ENCODE measurements at places on chromosomes 13 and 19. TPM values are rescaled to one million over a fixed set of nuclear protein-coding genes. Genes with fewer than 3 reads are reported as not detected.

Gene ZNF69
- polyA plus RNA-seq = 2.7 TPM

Gene OR7C2
- polyA plus RNA-seq = not detected

Gene ZNF681
- polyA plus RNA-seq = 0.10 TPM

Gene USE1
- 28.7 TPM for polyA plus RNA-seq

GRCh38 chr13:114167426-114167825, 11.6 kb upstream of the CFAP97D2 start:
- H3K27me3 ChIP-seq = peaks cover 35% of the 10 kb centered on the region
- no peaks in the 10 kb centered on the region for H3K36me3 ChIP-seq
- no peaks in the 10 kb centered on the region for H3K4me1 ChIP-seq
- no peak overlapping the region for H3K27ac ChIP-seq
- peak; percentile 38 for DNase-seq

DNA sequence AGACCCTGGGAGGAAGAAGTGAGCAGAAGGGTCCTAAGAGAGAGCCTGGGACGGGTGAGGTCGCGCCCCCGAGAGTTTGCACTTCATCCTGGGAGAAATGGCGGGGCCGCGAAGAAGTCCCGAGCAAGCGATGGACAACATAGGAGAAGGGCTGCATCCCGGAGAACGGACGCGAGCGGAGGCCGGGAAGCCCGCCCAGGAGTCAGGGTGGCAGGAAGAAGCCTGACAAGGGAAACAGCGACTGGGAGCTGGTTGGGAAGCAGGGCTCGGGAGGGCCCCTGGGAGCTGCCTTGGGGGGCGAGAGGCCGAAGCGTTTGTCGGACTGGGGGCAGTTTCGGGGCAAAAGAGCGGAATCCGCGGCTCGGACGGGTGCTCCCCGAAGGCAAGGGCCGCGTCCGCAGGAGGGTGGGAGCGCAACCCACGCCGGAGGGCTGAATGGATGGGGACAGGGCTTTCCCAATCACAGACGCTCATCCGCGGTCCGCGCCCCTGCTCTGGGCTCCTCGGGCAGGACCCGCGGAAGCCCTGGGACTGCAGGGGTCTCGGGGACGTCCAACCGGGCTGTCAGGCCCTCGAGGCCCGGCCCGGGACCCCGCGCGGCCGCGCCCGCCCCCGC, 469 bp downstream of the ABHD17A start:
- no peaks in the 10 kb centered on the region for H3K27me3 ChIP-seq
- peak overlapping the region; percentile 89 for H3K27ac ChIP-seq
- peaks cover 24% of the 10 kb centered on the region for H3K4me1 ChIP-seq
- H3K36me3 ChIP-seq = peaks cover 12% of the 10 kb centered on the region

- H3K27me3 ChIP-seq = no peaks in the 10 kb centered on the region
- no peaks in the 10 kb centered on the region for H3K36me3 ChIP-seq
Observed at GRCh38 chr19:30318936-30319335, 53.2 kb upstream of the ZNF536 start.
